EL (cell line): ENCODE measurements at places on chromosomes 2 and 18.

GRCh38 chr18:74906184-74906583 is 302.8 kb downstream of the PTGR3 start:
- DNase-seq: no peak

- no peak for DNase-seq
Measured at GRCh38 chr2:169323841-169324240, 38.5 kb downstream of the LRP2 start.

GRCh38 chr18:9811978-9812377 is 73.8 kb upstream of the TXNDC2 start:
- DNase-seq: no peak

GRCh38 chr2:57550912-57551311 is 495.7 kb upstream of the VRK2 start:
- DNase-seq: no peak

DNA sequence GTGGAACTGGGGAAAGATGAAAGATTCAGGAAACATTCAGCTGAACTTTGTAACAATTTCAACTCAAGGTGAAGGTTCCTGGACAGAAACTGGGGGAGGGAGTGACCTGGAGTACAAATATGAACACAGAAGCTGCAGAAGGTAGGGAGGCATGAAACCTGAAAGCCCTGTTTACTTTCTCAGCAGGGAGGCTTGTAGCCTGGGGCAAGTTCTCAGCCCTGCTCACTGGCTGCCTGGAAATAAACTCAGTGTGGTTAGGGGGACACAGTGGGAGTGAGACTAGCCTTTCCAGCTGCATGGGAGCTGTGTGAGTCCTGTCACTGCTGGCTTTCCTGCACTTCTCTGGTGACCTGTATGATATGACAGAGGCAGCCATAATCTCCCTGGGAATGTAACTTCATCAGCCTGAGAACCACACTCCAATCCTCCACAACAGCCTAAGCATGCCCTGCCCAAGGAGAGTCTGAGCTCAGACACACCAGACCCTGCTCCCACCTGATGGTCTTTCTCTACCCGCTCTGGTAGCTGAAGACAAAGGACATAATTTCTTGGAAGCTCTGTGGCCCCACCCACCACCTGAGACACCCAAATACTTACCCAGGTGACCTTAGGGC is 77.0 kb downstream of the ZSWIM2 start:
- peak; percentile 13 for DNase-seq
